NCI-H187 (cell line): ENCODE measurements at places on chromosomes 7 and 10.

GRCh38 chr7:80520199-80520598 is 8.3 kb upstream of the GNAT3 start:
- DNase-seq = no peak

DNA sequence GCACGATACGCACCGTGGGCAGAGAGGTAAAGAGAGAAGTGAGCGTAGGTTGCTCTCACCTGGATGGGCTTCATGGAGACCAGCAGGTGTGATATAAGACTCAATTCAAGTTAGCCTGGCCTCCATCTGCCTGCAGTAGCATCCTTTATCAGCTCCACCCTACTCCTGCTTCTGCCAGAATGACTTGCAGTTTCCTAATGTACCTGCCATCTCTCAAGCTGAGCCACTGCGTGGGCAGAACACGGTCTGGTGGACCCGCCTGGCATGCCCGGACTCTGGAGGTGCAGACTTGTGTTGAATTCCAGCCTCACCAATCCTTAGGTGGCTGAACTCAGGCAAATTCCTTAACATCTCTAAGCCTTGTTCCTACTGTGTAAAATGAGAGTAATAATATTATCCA is 64.3 kb downstream of the STEAP1B start:
- no peak for DNase-seq

DNA sequence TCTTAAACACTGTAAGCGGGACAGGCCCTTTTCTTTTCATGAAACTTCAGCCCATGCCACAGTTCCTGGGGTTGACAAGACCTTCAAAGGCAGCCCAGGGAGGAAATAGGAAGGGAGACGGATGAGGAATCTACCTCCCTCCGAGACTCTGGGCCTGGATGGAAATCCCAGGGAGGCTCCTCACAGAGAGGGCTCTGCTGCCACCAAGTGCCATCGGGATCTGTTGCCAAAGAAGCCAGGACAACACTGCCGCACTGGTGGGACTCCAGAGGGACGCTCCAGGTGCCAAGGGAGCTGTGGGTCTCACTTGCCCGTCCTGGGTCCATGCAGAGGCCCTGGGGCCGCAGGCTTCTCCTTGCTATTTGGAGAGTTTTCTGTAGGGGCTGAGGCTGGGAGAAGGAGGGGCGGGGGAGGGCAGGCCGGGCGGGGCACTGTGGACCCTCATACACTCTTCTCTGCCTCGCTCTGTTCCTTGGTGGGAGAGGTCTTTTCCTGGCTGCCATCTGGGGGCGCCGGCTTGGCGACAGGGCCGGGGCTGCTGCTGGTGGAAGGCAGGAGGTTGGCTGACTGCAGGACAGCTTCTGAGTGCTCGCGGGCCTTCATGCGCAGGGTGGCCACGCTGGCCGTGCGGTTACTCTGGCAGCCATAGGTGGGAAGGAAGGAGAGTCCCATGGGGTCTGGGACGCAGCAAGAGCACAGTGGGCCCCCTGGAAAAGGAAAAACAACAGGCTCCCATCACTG is 30.0 kb downstream of the DRGX start:
- no peak for DNase-seq

- no peak for DNase-seq
Observed at GRCh38 chr10:115981081-115981480, 291.9 kb downstream of the GFRA1 start.

GRCh38 chr10:91768123-91768522 is 30.1 kb upstream of the TNKS2 start:
- DNase-seq = no peak

- no peak for DNase-seq
Observed at GRCh38 chr7:106862317-106863089, 2.6 kb upstream of the PIK3CG start.
